Stimulated activated CD4-positive, alpha-beta T cell treated with anti-CD3 and anti-CD28 coated beads, TNF-alpha, amount 100 ng/mL, for 1 hour (primary cell): ENCODE measurements at places on chromosomes 3 and 15.

GRCh38 chr3:63450023-63450422 lies 171.9 kb downstream of the SYNPR start:
- no peak for DNase-seq

- no peak for DNase-seq
Observed at GRCh38 chr3:127908202-127908601, 6.8 kb upstream of the KBTBD12 start.

DNA sequence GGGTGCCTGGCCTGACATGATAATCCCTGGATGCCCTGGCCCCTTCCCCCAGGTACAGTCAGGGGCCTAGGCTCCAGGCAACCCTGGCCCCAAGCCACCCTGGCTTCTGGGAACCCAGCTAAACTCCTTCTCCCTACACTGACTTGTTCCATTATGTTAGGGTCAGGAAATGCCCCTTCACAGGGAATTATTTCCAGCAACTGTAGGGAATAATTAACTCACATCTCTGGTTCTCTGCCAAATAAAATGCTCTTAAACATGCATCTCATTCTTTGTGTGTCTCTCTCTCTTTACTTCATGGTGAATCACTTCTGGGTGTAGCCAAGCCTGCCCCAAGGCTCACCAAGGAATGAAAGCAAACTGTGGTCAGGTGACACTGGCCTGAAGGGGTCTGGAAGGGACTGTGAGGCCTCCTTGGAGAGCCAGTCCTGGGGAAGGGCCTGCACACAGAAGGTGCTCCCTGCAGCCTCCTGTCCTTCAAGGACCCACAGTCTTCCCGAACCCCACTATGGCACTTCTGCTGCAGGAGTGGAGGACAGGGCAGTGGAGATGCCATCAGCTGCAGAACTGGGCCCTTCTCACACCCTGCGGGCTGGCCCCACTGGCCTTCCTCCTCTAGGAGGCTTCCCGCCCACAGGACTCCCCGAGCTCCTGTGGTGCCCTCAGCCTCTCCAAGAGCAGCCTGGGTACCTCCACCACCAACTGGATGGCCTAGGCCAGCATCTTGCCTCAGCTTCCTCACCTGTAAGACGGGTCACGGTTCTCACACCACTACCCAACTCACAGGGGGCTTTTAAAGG lies 17.6 kb downstream of the TKT start:
- no peak for DNase-seq

DNA sequence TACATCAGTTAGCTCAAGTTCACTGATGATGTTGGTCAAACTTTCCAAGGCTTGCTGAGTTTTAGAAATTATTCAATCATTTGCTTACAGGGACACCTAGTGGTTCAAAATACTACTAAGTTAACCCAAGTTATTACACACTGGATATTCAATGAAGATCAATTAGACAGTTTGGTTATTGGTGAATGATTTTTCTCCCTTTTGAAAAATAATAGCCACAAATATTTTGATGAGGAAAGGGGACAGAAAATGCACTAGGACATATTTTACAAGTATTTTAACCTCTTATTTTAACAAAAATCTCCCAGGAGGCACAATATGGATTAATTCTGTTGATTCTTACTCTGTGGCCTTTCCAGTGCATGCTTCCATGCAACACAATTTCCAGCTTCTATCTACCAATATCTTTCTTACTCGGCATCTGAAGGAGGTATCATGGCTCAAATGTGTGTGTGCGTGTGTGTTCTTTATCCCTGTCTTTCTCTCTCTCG lies 20.1 kb upstream of the GOLGA6L2 start:
- no peak for DNase-seq

GRCh38 chr3:52533623-52534280 lies at the start of gene NT5DC2:
NT5DC2 (minus strand) TSS chr3:52533857; CDS start chr3:52533737, 120 bp downstream.
- peak; percentile 29 for DNase-seq

- no peak for DNase-seq
Observed at GRCh38 chr15:68511073-68511991, 67.5 kb upstream of the CORO2B start.

DNA sequence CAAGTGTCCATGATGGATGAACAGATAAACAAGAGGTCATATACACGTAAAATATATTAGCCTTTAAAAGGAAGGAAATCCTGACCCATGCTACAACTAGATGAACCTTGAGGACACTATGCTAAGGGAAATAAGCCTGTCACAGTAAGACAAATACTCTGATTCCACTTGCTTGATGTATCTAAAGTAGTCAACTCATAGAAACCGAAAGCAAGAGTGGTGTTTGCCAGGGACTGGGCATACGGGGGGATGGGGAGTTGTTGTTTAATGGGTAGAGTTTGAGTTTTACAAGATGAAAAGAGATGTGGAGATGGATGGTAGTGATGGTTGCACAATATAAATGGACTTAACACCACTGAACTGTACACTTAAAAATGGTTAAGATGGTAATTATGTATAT lies 65.4 kb downstream of the C3orf70 start:
- no peak for DNase-seq

GRCh38 chr3:117408811-117409210 lies 699.2 kb downstream of the TUSC7 start:
- no peak for DNase-seq
